DMS79 treated with DMSO at 0.1 percent for 48 hours (cell line): ENCODE measurements at places on chromosomes 2 and 18.

DNA sequence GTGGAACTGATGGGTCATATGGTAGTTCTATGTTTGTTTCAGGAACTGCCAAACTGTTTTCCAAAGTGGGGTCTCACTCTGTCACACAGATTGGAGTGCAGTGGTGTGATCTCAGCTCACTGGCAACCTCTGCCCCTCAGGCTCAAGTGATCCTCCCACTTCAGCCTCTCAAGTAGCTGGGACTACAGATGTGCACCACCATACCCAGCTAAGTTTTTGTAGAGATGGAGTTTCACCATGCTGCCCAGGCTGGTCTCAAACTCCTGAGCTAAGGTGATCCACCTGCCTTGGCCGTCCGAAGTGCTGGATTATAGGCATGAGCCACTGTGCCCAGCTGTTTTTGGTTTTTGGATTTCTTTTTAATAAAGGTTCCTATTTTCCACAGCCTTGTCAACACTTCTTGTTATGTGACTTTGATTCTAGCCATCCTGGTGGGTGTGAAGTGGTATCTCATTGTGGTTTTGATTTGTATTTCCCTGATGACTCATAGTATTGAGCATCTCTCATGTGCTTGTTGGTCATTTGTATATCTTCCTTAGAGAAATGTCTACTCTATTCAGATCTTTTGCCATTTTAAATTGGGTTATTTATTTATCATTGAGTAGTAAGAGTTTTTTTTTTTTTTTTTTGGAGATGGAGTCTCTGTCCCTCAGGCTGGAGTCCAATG lies 22.8 kb downstream of the NPC1 start:
- DNase-seq, result no peak

- DNase-seq, result no peak
Measured at GRCh38 chr2:133405252-133405651, 163.0 kb downstream of the NCKAP5 start.

- peak; percentile 83 for DNase-seq
Measured at GRCh38 chr2:173187941-173188788, 112.5 kb downstream of the MAP3K20 start.

GRCh38 chr2:198254536-198255090 lies 450.2 kb downstream of the PLCL1 start:
- no peak for DNase-seq

GRCh38 chr2:215540658-215541057 lies 104.8 kb upstream of the FN1 start:
- no peak for DNase-seq

DNA sequence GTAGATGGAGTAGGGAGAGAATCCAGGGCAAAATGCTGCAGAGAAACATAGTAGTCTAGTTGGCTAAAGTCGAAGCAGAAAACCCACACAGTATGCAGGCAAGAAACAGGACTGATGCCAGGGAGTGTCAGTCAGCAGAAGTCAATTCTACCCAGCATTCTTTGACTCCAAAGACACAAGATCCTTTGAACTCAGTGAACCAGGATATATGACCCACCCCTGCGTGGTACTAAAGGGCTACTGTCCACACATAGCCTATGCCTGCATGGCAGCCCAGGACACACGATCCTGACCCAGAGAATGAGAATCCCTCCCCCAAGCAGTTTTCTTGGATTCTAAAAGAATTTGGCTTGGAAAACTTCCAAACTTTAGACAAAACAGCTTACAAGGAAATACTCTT lies 42.5 kb downstream of the ALK start:
- no peak for DNase-seq

- DNase-seq, result no peak
Measured at GRCh38 chr2:66684289-66684688, 249.4 kb downstream of the MEIS1 start.

DNA sequence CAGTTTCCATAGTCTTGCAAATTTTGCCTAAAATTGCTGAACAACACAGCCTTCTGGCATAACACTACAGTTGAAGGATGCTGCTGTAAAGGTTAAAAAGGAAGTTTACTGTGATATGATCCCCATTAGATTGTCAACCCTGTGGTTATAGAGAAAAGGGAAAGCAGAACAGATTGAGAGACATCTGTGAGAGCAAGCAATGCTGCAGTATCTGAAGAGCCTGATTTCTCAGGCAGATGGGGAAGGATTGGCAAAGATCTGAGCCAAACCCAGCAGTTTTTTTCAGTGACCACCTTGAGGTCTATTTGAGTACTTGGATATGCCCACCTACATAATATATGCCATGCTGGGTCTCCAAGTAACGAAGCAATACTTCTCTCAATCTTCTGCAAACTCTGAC lies 8.5 kb upstream of the ST8SIA3 start:
- no peak for DNase-seq

DNA sequence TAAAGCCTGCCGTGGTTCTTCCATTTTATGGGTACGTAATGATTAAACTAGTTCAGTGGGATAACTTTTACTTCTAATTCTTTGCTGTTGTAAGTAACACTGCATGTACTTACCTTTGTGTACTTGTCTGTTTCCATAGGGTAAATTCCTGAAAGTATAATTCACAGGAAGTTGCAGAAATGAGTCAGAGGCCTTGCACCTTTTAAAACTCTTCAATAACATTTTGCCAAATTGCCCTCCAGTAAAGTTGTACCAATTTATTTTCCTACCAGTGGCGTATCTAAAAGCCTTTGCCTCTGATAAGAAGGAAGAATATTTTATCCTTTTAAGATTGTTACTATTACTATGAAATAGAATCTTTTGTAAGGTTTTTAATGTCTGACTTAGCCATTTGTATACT lies 65.1 kb downstream of the CAB39 start:
- DNase-seq, result no peak
